ENCODE measurements at places on chromosomes 2 and 18. TPM values are rescaled to one million over a fixed set of nuclear protein-coding genes. Genes with fewer than 3 reads are reported as not detected.
A peak's percentile ranks its signal among the peaks of the same experiment; 100 is the strongest.

DNA sequence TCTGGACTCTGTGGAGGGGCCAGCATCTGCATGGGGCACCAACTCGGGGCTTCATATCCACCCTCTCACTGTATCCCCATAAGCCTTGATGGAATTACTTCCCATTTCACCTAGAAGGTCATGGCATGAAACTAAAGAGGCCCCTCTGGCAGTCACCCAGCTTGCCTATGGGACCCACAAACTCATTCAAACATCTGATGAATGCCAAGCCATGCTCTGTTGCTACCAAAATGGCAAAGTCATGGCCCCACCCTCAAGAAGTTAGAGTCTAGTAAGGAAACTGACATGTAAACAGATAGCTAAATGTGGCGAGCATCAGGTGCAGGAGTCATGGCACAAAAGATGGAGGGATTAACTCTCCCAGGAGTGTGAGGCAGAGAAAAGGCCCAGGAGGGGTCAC is 14.5 kb downstream of the CYB5A start:
- DNase-seq, result no peak

DNA sequence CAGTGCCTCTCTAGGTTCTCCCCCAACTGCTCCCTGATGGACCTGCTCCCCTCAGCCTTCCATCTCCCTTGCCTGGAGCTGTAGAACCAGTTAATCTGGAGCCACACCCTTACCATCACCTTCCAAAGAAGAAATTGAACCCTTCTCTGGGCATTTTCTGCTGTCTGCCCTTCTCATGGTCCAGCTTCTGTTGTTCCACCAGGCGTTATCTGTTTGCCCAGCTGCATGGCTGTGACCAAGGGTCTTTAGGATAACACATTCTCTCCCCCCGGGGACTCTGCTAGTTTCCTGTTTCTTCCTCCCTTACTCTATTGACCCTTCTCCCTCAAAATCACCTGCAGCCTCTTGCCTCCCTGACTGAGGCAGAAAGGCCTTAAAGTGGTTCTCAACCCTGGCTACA is 3.2 kb upstream of the ANKRD53 start:
- DNase-seq, result no peak

COL4A4 gene
- not detected for total RNA-seq

GRCh38 chr18:3447895-3448837 is 1.8 kb upstream of the TGIF1 start:
- peak; percentile 82 for DNase-seq

Measured in activated naive CD4-positive, alpha-beta T cell treated with anti-CD3 and anti-CD28 coated beads, Interleukin-2, amount 50 U/mL, for 72 hours (primary cell).